ENCODE measurements at places on chromosomes 7 and 10.

- DNase-seq, result no peak
Measured at GRCh38 chr10:74103560-74104258, 46.9 kb downstream of the AP3M1 start.

DNA sequence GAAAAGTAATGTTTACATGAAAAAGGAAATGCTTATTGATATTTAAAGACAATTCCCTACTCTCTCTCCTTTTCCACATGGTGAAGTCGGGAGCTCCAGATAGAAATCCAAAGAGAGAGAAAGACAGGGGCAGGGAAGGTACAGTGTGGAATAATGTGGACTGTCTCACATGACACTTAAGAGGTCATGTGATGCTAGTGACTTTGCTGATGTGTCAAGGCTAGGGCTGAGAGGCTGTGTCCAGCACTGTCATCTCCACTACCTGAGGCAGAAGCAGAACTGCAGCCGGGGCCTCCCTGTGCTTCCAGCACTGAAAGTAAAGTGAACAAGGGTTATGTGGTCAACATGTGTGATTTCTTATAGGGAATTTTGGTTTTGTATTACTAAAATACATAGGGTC is 26.0 kb downstream of the NRG3 start:
- no peak for DNase-seq

DNA sequence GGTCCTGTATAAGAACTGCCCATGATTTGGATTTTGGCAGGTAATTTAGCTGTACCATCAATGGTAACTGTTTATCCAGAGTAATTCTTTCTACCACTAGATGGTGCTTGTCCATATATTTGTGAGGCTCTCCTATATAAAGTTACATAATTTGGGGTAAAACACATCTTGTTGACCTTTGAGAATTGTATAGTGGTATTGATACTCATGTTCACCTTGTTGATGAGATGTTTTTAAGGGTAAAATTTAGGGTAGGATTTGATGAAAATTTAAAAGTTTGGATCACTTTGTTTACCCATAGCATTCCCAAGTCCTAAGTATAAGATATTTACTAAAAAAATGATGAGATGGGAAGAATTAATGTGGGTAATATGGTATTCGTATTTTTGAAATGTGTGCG is 31.6 kb downstream of the ST7 start:
- no peak for DNase-seq

DNA sequence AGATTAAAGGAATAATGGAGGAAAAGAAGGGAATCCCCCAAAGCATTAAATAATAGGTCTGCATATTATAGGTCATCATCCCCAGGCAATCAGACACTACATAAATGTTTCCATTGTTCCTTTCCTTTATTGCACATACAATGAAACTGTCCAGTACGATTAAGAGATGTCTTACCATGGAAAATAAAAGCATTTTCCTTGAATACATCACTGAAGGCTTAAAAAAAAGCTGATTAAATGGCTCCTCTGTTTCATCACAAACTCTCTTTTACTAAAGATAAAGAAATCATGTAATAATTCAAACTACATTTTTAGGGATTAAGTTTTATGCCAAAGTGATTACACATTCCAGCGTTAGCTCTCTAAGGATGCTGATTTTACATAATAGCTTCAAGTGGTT is 316.0 kb downstream of the AGMO start:
- no peak for DNase-seq

DNA sequence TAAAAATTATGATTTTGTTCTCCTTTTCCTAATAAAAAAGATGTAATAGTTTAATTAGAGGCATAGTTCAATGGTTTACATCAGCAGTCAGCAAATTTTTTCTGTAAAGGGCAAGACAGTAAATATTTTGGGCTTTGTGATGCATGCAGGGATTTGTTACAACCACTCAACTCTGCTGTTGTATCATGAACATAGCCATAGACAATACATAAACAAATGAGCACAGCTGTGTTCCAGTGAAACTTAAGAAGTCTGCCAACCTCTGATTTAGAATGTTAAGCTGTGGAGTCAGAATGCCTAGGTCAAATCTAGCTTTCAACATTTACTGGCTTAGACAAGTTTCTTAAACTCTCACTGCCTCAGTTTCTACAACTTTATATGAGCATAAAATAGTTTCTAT is 31.6 kb downstream of the ASZ1 start:
- DNase-seq, result no peak

DNA sequence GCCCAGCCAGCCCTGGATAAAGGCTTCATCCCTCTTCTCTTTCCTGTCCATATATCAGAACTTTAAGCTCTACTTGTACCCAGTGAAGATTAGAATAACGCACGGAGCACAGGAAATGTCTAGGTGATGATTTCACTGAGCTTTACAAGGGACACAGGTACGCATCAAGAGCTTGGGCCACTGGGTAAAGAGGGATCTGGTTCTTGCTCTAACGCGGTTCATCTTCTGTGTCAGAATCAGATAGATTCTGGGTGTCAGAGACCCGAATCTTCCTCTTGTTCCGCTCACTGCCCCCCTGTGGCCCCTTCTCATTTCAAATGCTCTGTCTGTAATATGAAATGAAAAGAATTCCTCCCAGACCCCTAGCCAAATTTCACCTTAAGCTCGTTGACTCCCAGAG is 24.7 kb downstream of the IL2RA start:
- DNase-seq, result no peak

DNA sequence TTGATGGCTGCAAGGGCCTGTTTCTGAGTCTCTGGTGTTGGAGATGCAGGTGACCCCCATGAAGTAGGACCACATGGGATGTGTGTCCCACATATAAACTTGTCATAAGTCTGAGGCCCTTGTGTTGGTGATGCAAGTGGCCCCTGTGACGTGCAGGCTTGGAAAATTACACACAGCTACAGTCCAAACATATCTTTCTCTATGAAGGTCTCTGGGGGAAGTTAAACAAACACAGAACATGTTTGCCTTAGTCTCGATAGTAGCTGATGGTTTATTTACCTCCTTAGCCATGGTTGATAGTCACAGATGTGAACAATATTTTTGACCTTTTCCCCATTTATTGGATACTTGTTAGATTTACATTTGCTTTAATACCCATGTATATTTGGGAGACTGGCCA is 64.7 kb downstream of the ADCY1 start:
- no peak for DNase-seq

DNA sequence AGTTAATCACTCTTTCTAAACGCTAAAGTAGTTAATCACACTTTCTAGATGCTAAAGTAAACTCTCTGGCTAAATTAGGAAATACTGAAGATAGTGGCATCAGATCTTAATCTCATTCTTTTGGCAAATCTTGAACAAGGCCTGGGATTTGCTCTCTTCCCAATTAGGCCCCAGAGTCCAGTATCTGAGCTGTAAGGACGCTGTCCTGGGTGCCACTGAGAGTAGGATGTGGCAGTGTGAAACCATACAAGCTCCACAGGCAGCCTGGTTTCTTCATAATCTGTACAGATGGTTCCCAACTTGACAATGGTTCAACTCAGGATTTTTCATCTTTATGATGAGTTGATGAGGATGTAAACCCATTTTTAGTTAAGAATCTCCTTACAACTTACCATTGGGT is 36.9 kb downstream of the GRB10 start:
- no peak for DNase-seq

DNA sequence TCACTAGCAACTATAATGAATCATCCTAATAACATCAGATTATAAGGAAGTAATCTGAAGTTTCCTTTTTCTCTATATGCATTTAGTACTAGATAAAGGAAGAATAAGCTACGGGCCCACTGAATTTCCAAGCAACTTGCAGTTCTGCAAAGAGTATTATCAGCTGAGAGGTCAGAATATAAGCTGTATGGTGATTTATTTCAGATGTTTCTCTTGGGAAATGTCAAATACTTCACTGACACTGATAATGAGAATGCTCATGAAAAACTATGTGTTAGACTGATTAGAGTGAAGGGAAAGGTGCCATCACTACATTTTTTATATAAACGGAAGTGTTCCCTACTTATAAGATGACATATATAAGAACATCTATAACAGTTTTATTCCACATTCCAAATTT is 251.2 kb upstream of the HGF start:
- DNase-seq, result no peak

GRCh38 chr7:77550586-77550985 is 13.5 kb downstream of the PTPN12 start:
- DNase-seq, result no peak

- no peak for DNase-seq
Measured at GRCh38 chr7:69568266-69568665, 30.0 kb upstream of the AUTS2 start.

GRCh38 chr7:73515178-73515577 is 6.9 kb downstream of the BAZ1B start:
- no peak for DNase-seq

- no peak for DNase-seq
Measured at GRCh38 chr10:96646301-96646700, 59.5 kb upstream of the TM9SF3 start.

DNA sequence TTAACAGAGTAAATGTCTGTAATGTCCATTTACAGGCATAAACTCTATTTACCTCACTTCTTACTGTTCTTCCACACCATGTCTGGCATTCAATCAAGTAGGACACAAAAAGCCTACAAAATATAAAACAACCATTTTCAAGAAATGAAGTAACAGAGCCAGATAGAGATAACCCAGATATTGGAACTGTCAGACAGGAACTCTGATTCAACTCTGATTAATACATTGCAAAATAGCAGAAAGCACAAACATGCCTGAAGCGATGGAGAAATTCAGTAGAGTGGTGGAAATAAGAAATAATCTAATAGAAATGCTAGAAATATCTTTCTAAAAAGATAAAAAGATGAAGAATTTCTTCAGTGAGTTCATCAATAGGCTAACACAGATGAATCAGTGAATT is 964.4 kb downstream of the PCDH15 start:
- no peak for DNase-seq

DNA sequence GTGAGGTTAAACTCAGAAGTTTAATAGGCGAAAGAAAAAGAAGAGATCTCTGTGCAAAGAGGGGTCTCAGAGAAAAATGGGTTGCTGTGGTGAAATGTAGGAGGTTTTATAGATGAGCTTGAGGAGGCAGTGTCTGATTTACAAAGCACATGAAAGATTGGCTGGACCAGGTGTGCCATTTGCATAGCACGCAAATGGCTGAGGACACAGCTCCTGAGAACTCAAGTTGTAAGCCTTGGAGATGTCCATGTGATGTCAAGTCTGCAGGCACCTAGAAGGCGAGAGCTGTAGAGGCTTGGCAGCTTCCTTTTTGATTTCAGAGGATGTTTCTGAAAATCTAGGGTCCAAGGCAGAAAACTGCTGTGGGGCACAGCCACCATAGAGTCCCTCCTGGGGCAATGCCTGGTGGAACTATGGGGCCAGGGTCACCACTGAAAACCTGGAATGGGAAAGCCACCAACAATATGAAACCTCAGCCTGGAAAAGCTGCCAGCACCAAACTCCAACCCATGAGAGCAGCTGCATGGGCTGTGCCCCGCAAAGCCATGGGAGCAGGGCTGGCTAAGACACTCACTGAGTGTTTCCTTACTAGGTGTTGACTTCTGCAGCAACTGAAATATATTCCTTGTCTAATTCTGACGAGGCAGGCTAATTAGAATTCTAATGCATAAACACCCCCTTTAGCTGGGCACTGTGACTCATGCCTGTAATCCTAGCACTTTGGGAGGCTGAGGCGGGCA is 96.9 kb upstream of the TNS3 start:
- no peak for DNase-seq

- DNase-seq, result no peak
Measured at GRCh38 chr7:36299823-36300341, 89.8 kb upstream of the ANLN start.

DNA sequence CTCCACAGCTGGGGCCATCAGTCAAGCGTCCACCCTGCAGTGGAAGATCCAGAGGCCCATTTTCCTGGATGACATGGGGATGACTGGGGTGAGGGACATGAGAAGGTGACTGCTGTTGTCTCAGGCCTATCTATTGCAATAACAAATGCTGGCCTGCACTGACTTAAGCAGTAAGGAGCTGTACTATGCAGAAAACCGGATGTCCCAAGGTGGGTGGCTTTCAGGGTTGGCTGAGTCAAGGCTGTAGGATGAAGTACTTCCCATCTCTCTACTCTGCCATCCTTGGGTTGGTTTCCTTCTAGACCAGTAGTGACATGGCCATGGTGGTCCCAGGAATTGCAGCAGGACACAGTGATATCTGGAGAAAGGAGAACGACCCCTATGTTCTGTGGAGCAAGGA is 48.1 kb downstream of the NEURL1 start:
- DNase-seq, result no peak

DNA sequence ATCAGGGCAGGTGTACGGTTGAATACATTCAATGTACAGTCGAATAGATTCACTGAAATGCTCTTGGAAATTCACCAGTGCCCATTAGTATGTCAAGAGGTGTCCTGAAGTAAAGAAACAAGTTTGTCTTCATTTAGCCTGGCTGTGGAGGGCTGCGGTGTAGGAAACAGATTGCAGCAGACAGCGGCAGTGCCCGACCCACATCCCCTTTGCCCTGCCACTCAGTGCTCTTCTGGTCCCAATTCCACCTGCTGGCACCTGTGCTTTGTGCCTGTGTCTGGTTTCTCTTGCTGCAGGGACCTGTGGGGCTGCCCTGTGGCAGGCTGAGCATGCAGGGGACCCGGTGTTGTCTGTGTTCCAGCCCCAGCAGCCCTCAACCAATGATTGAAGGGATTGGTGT is 183.7 kb downstream of the RPS24 start:
- DNase-seq, result no peak

DNA sequence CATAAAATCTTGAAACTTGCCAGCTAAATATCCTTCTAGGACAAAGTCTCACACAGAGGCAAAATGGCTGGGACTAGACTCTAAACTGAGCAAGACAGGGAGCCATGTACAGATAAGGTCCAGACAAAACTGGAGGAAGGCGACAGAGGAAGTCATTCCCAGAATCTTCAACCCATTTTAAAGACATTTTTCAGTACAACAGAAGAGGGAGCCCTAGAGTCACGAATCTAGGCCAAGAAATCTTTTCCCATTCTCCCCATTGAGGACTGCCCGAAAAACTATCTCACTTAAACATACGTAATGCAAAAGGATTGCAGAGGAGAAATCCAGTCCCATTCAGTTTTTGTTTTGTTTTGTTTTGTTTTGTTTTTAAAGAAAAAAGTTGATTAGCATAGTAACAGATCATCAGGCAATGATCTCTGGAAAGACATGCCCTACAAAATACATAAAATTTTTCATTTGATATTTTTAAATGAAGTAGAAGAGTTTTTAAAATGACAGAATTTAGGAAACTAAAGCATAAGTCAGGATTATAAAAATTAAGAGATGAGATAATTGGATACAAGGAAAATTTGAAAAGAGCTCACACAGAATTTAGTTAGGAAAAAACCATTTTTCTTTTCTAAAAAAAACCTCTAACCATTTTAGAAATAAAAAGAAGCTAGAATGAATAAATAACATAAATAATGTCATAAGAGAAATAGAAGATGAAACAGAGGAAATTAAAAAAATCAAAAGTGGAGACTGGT is 16.9 kb upstream of the PRF1 start:
- DNase-seq, result no peak

GRCh38 chr10:79981450-79982361 is 32.8 kb upstream of the SFTPD start:
- DNase-seq, result no peak

- no peak for DNase-seq
Measured at GRCh38 chr10:11831520-11831951, 8.4 kb downstream of the PROSER2 start.
